ENCODE measurements at places on chromosomes 7 and 10.

DNA sequence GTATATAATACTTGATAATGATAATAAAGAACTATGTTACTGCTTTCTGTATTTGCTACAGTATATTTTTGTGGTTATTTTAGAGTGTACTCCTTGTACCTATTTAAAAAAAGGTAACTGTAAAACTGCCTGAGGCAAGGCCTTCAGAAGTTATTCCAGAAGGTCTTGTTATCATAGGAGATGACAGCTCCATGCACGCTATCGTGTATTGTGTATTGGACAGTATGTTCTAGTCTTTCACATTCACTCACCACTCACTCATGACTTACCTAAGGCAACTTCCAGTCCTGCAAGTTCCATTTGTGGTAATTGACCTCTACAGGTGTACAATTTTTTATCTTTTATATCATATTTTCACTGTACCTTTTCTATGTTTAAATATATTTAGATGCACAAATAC, 100.7 kb downstream of the ARL4A start:
- no peak for DNase-seq

- no peak for DNase-seq
These were observed 337.9 kb upstream of the SORCS1 start for GRCh38 chr10:107502229-107502985.

- DNase-seq: peak; percentile 35
These were observed 15.9 kb upstream of the AKR1E2 start for GRCh38 chr10:4810092-4810491.

GRCh38 chr7:944744-945143, 9.7 kb downstream of the ADAP1 start:
- DNase-seq: no peak

DNA sequence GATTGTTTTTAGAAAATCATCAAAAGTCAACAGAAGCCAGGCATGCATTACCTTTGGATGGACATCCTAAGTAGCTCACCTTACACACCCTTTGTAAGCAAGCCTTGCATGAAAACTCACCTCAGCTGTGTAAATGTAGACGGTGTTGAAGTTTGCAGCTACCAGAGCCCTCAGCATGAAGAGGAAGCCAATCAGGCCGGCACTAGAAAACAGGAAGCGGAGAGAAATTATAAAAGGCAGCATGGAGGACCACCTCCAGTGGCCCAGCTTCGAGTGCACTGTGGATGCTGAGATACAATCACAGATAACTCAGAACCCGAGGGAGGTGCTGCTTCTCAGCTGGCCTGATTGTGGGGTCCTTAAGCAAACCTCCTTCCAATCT, 75.3 kb downstream of the SVOPL start:
- no peak for DNase-seq

- DNase-seq: no peak
These were observed 389.6 kb upstream of the PODXL start for GRCh38 chr7:131945957-131946544.

- no peak for DNase-seq
These were observed 494.6 kb upstream of the KLF6 start for GRCh38 chr10:4279655-4280054.

DNA sequence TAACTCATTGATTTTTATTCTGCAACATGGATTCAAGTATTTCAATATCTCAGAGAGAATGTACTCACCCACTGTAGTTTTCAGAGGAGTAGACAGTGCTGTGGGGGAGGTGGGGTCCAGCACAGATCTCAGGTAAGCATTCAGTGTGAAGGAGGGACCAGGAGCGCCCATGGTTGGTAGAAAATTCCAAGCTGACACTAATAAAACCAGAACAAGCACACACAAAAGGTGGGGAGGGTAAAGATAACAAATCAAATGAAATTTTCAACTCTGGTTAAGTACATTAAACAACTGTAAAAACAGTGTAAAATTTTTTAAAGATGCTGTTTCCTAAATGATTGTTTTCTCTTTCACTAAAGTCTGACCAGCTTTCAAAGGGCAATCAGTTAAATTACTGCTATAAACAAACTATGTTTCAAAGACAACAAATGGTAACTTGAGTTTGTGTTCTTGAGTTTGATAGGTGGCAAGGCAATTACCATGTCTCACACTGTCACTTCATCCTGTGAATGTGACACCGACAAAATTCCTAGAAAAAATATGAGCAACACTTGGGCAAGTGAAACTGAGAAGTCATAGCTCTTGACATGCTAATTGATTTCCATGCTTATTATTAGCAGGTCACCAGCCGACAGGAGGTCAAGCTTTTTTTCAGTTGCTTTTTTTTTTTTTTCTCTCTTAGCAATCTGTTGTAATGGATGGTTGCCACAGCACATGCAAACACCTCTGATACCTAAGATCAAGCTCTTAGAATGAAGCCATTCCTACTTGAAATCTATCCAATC, 205.8 kb upstream of the SLC26A5 start:
- DNase-seq: no peak

GRCh38 chr7:7969306-7970236, 975 bp downstream of the GLCCI1 start:
- DNase-seq: peak; percentile 32

DNA sequence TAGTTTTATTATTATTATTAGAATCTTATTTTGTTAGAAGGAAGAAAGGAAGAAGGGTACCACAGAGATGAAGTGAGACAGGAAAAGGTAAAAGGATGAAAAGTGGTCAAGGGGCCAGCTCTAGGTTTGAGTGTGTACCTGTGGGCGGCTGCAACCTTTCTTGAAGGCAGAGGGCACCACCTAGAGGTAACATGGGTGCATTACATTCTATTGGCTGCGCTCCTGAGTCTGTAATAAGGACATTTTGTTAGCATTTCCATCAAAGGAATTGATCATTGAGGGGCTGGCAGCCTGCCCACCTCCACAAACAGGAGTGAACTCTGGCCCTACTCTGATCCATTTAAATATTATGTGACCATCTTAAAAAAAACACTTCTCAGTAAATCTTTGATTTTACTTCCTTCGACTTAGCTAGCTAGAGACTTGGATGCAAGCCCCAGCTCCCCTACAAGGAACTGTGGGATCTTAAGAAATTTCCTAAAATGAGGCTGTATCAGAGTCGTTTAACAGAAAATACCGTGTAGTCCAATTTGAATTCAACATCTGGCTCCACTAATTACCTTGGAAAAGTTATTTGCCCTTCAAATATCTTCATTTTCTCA, 610.4 kb downstream of the IPMK start:
- DNase-seq: peak; percentile 30

DNA sequence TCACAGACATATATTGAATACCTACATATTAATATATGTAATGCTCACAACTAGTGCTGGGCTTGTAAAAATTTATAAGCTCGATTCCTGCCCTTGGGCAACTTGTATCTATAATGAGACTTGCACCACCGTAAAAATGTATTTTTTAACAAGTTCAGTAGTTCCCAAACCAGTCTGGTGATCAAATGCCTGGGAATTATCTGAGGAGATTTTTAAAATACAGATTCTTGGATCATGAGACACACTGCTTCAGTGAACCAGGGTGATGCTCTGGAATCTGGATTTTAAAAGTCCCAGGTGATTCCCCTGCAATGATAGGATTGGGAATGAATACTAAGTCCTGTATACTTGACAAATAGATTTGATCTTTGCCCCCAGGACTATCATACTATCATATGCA, 4.3 kb upstream of the MICU1 start:
- DNase-seq: no peak

DNA sequence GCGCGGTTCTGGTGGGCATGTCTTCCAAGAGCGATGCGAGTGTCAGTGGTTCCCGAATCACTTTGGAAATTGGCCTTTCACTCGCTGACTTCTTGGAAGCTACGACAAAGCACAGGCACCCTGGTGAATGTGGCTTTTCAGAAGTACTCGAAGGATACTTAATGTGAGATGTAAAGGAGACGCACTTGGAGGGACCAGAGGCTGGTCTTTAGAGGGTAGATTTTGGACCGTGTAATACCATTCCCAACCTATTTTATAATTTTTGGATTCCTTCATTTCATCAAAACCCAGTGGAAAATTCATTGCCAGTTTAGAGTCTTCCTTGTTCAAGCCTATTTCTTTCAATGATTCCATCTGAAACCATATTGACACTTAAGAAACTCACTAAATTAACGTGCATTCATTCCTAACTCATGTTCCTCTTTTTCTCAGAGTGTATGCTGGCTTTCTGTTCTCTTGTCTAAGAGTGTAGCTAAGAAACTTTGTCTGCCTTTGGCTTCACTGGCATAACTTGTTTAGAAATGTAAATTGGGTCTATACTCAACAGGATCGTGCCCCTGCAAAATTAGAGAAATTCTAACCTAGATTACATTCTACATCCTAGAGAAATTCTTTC, 645 bp upstream of the COPG2 start:
- no peak for DNase-seq

GRCh38 chr10:43401627-43402026, 7.4 kb downstream of the HNRNPF start:
- no peak for DNase-seq

DNA sequence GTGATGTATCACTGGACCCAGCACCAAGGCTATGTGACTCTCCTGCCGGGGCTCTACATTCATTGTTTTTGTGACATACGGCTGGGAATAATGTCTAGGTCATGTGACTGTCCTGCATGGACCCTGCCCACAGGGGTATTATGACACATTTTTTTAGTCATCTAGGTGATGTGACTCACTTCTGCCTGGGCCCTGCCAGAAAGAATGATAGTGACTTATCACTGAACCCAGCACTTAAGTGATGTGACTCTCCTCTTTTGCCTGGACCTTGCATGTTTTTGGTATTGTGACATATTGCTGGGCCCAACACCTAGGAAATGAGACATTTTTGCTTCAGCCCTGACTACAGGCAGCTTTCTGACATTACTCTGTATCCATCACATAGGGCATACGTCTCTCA, 51.1 kb upstream of the ZNF107 start:
- DNase-seq: no peak

DNA sequence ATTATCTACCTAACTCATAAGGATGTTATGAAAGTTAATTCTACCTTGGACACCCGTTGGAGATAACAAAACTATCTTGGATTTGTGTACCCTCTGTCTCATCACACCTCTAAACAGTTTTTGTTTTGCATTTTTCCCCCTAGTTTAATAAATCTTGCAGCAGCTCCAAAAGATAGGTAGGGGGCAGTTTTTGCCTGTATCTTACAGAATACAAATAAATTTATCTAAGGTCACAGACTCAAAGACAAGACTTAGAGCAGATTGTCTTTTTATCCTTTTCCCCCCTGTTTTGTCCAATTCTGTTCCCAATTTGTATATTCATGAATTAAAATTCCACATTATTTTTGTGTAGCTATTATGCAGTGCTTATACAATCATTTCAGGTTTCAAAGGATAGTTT, 5.0 kb upstream of the SORCS1 start:
- no peak for DNase-seq

Data from fibroblast of skin of abdomen (primary cell).